ENCODE measurements at places on chromosomes 1 and 21. TPM values are rescaled to one million over a fixed set of nuclear protein-coding genes. Genes with fewer than 3 reads are reported as not detected.
A peak's percentile ranks its signal among the peaks of the same experiment; 100 is the strongest.

- peak; percentile 44 for DNase-seq
These were observed 21.9 kb downstream of the GPR137B start for GRCh38 chr1:236164273-236164672.

GRCh38 chr1:145960468-145961108 is 2.8 kb upstream of the LIX1L start:
- peak; percentile 66 for DNase-seq

DNA sequence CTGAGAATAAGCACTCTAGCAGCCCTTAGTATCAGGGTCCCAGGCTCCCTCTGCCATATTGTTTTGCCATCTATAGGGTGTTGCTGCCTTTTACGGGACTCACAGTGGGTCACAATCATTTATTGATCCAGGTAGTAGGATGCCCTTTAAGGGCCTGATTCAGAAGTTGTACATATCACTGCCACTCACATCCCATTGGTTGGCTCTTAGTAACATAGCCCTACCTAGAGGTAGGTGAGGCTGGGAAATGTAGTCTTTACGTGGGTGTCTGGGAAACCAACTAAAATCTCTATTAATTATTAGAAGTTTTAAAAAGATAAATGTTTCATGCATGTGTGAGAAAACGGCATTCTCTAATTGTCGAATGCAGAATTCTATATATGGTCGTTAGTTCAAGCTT is 78.8 kb upstream of the ATP5PO start:
- no peak for DNase-seq

DNA sequence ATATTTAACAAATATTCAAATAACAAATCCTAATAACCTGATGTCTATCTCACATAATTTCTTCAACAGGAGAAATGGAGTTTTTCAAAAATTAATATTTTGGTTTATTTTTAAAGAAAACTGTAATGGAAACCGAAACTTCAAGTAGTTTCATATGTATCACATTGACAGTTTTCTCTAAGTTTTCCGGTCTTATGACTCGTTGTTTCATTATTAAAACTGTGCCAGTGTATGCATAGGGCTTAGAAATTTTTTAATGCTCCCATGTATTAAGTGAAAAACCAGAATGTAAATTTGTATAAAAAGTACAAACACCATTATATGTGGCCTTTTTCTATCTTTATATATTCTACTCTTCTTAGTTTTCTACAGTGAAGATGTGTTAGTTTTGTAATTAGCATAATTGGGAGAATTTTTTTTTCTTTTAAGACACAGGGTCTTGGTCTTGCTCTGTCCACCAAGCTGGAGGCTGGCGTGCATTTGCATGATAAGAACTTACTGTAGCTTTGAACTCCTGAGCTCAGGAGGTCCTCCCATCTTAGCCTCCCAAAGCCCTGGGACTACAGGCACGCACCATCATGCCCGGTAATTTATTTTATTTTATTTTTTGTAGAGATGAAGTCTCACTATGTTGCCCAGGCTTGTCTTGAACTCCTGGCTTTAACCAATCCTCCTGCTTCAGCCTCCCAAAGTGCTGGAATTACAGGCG is 43.9 kb upstream of the SAMSN1 start:
- no peak for DNase-seq

DNA sequence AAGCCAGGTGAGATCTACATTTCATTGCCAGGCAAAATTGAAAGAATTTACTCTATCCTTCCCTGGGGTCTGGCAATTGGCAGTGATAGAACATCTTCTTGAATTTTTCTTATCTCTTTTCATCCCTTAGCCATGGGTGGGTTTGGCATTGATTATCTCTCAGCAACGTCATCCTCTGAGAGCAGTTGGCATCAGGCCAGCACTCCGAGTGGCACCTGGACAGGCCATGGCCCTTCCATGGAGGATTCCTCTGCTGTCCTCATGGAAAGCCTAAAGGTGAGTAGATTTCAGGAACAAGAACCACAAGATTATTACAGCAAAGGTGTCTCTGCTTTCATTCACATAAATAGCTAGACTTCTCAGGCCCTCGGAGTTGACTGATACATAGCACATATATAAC is 39.3 kb downstream of the NCF2 start:
- DNase-seq, result no peak

DNA sequence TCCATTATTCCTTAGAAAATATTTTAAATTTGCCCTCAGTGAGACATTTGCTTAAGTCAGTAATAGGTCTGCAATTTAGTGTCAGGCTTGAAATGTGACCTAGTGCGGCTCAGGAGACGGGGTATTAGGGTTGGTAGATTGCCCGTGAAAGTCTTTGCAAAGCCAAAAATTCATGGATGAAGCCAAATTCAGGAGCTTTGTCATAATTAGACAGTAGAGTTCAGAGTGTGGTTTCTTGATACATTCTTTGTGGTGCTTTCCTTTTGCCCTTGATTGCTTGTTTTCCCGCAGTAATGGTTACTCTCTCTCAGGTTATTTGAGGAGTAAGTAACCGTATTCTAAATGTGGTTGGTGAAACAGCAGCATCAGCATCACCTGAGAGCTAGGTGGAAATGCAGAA is 120.7 kb downstream of the RPS6KC1 start:
- no peak for DNase-seq

DNA sequence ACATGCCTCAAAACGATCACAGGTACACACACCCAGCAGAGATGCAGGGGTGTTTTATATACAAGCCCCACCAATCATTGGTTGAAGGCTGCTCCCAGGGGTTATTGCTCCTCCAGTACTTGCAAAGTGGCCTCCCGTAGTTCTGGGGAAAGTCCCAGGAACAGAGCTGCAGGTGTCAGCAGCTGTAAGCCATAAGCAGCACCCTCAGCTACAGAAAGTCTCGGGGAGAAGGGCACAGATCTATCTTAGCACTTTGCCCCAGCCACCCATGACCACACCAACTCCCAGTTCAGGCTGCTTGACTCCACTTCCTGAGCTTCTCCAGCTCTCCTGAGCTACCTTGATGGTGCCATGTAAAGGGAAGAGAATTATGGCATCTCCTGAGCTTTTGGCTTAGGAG is 222.7 kb upstream of the GJB5 start:
- DNase-seq, result no peak

- no peak for DNase-seq
These were observed at the start of gene SLC37A1 for GRCh38 chr21:42513151-42513984. Gene SLC37A1, plus strand, starts transcription at chr21:42513852. Its CDS starts 4,603 bp downstream, at chr21:42518455.

- no peak for DNase-seq
These were observed 8.1 kb downstream of the GNAI3 start for GRCh38 chr1:109556563-109556962.

DNA sequence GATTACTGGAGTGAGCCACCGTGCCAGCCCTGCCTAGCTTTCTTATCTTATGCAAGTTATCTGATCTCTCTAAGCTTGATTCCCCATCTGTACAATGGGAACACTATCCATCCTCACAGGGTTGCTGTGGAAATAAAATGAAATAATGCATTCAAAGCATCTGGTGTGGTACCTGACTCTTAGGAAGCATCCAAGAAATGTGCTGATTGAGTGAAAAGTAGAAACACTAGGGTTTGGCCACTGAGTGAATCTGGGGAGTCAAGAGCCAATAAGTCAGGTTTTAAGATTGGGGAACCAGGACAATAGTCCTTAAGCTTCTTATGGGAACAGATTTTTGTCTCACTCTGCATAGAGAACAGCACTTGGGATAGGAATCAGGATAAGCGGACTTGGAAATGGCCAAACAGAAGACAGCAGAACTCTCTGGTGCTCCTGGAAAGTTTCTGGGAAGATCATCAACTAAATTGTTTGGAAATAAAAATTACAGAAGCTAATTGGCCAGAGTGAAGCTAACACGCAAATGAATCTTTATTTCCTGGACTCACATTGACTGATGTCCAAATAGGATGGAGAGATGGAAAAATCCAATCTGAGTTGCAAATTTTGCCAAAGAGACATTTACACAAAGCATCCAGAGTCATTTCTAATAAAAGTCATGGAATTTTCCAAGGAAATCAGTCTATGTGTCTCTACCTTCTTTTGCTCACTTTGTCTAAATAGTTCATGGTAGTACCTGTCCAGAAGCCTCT is 3.3 kb downstream of the PAFAH2 start:
- no peak for DNase-seq

- DNase-seq, result no peak
These were observed 116.4 kb downstream of the TBX19 start for GRCh38 chr1:168396940-168397684.

DNA sequence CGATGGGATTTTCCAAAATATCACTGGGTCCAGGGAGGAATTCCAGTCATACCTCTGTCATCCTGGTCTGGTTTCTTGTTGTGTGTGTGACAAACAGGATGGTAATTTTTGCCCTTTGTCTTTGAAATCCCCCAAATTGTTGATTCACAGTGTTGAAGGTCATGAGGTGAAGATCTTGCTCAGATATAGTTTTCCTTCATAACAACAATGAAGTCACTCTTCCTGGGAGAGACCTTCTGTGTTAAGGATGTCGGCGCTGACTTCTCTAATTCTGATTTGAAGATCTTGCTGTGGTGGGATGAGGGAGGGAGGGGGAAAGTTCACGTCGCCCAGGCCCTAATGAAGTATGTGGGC is 32.2 kb upstream of the MPZL1 start:
- DNase-seq, result no peak

DNA sequence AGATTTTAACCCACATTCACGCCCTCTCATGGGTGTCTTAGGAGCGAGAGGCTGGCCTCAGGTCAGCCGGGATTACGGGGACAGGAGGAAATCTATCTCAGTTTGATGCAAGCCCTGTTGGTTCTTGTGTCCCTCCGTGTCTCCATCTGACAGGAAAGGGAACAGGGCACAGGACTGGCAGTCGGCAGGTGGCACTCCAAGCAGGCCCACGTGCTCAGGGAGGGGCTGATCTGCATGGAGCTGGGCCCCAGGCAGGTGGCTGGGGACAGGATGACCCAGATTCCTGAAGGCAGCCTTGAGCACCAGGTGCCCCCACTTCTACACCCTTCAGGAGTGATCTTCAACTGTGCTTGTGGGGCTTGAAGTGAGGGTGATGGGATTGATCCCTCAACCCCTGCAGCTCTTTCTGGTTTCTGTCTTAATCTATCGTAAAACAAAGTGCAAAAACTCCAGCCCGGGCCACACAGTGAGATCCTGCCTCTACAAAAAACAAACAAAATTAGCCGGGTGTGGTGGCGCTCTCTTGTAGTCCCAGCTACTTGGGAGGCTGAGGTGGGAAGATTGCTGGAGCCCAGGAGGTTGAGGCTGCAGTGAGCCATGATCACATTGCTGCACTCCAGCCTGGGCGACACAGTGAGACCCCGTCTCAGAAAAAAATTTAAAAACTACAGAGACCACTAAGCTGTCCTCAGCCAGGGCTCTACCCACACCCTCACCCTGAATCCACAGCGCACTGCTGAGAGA is 8.3 kb downstream of the PLEKHG5 start:
- no peak for DNase-seq

GRCh38 chr1:154820646-154821045 is 49.4 kb downstream of the KCNN3 start:
- DNase-seq, result no peak

DNA sequence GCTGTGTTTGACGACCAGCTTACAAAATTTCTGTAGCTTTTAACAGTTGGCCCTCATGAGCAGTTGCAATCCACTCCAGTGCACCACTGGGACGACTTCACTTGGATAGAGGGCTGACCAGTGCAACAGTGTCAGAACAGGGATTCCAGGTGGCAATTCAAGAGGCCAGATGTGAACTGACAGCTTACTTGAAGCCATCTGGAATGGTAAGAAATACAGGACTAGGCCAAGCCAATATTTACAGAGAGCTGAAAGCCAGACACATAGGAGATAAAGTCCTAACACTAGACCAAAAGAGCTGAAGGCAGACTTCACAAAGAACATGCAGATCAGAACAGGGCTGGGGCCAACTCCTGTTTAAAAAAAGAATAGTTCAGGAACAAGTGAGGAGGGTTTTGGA is 93.5 kb upstream of the NFIA start:
- DNase-seq, result no peak

GRCh38 chr1:181608386-181608785 is 125.1 kb downstream of the CACNA1E start:
- no peak for DNase-seq

DNA sequence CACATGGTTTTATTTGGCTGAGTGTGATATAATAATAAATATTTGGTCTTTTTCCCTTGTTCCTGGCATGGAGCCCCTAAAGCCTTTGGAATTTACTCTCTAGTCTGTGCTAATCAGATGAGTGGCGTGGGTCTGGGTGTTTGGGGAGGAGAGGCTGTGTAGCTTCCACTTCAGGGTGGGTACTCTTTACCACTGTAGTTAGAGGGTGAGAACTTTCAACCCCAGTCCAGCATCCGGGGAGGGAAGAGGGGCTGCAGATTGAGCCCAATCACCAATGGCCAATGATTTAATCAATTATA is 20.0 kb downstream of the USP25 start:
- DNase-seq, result no peak

- no peak for DNase-seq
These were observed 67.0 kb upstream of the KLHDC7A start for GRCh38 chr1:18413541-18414305.

DNA sequence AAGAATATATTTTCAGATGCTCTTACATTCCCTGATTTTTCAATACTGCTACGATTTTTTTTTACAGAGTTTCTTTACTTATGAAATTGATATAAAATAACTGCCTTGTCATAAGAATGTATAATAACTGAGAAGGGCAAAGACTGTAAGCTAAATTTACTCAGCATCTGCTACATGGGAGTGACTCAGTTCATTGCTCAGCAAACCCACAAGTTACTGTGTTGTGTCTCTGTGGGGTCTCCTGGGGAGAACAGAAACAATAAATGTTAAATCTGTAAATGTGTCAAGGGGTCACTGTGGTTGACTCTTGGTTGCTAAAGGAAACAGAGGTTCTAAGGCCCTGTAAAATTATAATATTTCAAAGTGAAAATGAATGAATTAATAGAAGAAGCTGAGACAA is 210.3 kb upstream of the CACYBP start:
- no peak for DNase-seq

DNA sequence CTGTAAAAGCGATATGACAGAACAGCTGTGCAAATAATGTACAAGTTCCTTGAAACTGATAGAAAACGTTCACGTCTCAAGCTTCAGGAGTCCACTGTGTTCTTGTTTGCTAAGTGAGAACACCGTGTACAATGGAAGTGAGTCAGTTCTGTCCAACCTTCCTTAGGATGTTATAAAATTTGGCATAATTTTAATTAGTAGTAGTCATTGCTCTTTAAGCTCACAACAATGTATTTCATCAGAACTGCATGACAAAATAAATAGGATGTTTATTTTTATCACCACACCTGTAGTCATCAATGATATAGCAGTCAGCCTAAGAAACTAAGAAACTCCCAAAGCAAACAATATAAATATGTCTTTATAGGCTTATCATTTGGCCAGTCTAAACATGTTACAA is 53.0 kb downstream of the RGS2 start:
- no peak for DNase-seq

ETS2 gene
- 20.9 TPM for total RNA-seq

ETV3L gene
- under 0.01 TPM for total RNA-seq

IL23R gene
- total RNA-seq, result not detected

EFCAB7 gene
- 2.9 TPM for total RNA-seq

TAS1R2 gene
- not detected for total RNA-seq

KRTAP10-1 gene
- not detected for total RNA-seq

ICOSLG gene
- total RNA-seq, result 1.1 TPM

GRIK3 gene
- not detected for total RNA-seq

SELP gene
- 0.13 TPM for total RNA-seq

Data from dermis microvascular lymphatic vessel endothelial cell (primary cell).